ENCODE measurements at places on chromosomes 5 and 9.

DNA sequence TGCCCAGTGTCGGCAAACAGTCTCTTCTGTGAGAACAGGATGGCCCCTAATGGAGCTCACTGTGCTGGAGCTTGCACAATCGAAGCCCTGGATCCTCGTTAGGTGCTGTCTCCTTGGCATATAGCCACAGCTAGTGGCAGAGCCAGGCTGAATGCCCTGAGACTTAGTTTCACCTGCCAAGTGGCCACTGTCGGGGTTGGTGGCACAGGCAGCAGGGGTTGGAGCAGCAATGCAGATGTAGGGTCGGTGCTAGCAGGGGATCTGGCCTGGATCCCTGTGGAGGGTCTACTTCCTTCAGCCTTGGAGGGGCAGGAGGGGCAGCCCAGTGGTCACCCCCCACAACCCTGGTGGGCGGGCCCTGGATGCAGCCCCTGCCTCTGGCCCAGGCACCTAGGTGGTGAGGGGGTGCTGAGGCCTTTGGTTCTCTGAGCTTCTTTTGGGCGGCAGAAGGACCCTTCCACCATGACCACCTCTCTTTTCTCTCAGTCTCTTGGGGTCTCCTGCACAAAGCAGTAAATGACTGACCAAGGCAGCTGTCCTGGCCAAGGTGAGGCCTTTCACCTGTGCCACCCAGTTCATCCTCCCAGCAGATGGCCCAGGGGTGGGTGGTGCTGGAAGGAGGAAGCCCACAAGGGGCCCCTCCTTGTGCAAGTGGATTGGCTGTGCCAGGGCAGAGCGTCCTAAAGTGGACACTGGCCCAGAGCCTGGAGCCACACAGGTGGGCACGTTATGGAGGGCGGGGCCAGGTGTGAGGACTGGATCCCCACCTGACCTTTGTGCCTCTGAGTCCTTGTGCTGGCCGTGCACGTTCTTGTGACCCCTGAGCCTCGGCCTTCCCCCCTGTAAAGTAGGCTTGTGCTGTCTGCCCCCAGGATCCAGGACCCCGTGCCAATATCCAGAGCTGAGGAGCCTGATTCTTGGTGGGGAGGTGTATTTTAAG, 44.8 kb downstream of the PHF2 start:
- DNase-seq, result no peak

DNA sequence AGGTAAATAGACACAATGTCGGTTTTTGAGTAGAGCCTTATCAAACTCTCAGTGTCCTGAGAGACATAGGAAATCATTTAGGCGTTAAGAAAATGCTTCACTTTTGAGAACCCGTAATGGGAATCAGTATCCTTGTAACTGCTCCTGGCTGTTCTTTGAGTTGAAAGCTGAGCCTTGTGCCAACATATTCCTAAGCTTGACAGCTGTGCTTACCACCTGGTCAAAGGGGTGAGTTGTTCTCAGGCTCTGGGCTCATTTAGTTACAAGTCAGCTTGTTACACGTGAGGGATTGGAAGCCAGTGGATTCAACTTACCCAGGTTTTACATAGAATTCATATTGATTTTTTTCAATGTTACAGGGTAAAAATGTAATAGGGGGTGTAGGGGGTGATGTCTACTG, 145.9 kb downstream of the GABRB2 start:
- DNase-seq, result no peak

- DNase-seq, result no peak
Observed at GRCh38 chr9:72643651-72644050, 122.2 kb downstream of the TMC1 start.

DNA sequence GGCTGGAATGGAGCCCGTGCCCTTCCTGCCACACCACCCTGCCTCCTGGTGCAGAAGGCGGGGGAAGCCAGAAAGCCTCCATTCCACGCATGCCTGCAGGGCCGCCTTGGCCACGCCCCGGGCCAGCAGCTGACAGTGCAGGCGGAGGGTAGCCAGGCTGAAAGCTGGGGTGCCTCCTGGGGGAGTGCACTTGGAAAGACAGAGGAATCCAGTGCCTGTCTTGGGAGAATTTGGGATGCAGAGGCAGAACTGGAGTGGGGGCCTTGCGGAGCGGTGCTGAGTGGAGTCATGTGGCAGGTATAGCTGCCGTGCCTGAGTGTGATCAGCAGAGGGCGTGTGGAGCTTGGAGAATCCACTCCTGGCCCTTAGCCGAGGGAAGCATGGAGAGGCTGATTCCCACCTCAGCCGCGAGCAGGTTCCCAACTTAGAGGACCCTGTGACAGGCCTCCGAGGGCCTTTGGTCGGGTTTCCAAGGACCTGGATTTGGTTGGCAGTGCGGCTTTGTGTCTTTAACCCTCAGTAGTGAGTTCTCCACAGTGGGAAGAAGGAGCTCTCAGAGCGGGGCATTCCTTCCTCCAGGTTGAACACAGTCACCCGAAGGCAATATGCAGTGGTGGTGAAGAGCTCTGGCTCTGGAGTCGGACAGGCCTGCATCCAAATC, 9.1 kb upstream of the URM1 start:
- peak; percentile 46 for DNase-seq

DNA sequence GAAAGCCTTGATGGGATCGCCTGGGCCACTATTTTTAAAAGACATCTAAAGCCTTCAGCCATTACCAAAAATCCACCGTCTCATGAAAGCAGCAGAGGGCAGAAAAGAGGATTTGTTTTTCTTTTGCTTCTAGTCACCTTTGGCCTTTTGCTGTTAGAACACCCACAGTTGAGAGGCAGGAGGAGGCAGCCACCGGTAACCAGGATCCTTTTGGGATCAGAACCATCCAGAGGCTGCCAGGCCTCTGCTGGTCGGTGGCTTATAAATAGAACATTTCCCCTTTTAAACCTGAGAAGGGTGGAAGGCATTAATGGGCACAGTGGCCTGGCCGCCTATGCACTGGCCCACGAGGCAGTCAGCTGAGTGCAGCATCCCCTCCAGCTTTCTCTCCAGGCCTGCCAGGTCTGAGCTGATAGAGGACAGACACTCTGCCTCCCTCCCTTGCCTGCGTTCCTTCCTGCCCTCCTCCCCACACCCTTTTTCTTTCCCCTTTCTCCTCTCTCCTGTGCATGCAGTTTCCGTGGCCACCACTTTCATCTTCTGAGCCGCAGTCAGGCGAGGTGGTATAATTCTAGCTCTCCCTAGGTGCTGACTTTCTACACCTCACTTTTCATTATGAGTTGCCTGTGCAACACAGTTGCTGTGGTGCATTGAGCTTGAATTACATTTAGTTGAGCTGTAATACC, 253.4 kb downstream of the ARHGAP26 start:
- DNase-seq, result no peak

DNA sequence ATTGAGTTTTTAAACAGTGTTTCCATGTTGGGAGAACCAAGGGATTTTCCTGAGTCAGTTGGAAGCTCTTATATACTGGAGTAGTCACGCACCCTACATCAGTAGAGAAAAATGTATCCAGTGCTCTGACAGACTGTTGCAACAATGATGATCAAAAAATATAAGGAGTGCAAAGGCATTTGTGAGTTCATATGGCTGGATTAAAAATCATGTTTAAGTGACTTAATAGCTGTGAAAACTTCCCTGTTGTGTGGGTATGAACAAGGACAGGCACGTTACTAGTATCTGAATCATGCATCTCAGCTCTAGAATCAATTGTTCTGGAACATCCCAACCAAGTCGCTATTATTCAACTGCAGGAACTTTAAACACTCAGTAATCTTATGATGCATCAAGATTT, 229.7 kb downstream of the ROR2 start:
- DNase-seq, result no peak

GRCh38 chr5:170449232-170449631, 54.6 kb upstream of the KCNIP1 start:
- DNase-seq, result no peak

- DNase-seq, result no peak
Observed at GRCh38 chr5:141867139-141867538, 11.1 kb downstream of the PCDH1 start.

- no peak for DNase-seq
Observed at GRCh38 chr9:4306066-4306776, 6.4 kb upstream of the GLIS3 start.

DNA sequence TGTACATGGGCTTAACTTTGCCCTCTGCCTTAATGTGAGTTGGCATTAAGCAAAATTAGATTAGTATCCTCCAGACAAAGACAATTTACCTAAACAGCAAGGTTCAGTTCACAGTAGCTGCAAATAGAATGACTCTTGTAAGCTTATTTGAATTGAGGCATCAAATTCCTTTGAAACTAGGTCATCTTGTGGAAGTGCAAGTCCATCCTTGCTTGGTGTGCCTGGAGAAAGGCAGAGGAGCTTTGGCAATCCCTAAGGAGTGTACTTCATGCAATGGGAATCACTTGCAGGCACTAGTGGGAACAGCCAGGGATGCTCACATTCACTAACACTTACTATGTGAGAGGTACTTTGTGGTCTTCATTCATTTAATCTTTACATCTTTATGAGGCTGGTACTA, 118.3 kb downstream of the DRD1 start:
- no peak for DNase-seq

GRCh38 chr5:10319202-10319851, 11.6 kb upstream of the CMBL start:
- DNase-seq, result no peak

GRCh38 chr9:109033941-109034700, 20.8 kb upstream of the CTNNAL1 start:
- DNase-seq, result no peak

DNA sequence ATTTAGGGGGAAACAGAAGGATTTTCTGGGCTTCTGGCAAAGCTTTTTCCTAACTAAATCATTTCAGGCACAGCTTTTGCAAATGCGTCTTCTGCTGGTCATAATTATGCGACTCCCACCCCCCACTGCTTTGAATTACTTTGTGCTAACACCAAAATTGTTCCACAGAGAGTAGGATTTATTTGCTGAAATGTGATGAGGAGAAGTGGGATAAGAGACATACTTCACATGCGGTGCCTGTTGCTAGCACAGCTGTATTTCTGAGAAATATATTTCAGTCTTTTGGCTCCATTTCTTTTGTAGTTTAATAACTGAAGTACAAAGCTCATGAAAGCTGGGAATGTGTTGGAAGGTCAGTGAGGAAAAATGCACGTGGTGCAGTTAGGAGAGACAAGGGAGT, 83.2 kb upstream of the TAS2R1 start:
- DNase-seq, result no peak

DNA sequence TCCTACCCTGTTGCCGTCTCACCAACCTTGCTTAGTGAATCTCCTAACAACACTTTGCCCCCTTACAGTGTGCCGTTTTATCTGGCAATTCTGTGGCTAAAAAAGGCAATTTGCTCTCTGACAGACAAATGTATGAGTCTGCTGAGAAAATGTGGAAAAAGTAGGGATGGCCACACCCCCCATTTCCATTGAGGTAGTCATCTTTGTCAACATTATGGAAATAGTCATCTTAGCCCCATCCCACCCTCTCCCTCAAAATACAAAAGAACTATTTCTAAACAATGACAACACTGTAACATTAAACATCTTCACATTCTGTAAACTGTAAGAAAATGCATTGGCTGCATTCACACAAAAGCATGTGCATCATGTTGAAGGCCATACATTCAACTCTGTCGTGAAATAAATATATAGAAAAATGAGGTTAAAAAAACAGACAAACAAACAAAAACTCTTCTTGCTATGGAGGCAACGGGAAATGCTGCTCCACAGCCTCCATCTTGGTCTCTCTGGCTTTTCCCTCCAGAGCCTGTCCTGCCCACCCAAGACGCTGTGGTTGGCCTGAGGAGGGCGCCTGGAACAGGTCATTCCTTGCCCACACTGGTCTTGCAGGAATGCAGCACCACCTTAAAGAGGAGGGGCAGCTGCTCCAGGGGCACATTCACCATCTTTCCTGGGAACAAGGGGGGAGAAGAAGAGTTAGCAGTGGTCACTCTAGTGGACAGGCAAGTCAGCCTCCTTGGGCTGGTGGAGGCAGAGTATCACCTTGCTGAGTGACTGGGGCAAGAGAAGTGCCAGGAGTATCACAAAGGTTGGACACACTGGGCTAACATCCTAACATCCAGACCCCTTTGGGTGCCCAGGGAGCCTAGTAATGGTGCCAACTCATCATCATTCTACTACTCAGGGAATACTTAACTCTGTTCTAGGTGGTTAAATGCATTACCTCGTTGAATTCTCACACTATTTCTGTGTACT, 15.2 kb upstream of the NR5A1 start:
- no peak for DNase-seq

- no peak for DNase-seq
Observed at GRCh38 chr9:90464978-90465377, 177.6 kb downstream of the DIRAS2 start.

DNA sequence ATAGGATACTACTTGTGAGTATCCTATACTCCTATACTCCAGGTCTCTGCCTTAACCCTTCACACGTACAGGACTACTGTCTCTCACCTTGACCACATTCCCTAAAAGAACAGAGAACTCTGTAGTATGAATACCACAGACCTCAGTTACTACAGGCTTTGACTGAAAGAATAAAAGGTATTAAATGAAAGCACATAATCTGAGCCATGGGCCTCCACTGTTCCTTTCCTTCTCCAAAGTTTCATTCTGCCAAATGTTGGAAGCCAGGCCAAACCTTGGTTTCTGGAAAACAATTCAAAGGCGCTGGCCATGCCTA, 191.5 kb downstream of the TSSK1B start:
- no peak for DNase-seq

GRCh38 chr5:140466981-140467742, 65.5 kb downstream of the ANKHD1 start:
- no peak for DNase-seq

- no peak for DNase-seq
Observed at GRCh38 chr9:129436751-129437625, 183.9 kb downstream of the C9orf50 start.

- no peak for DNase-seq
Observed at GRCh38 chr9:17938035-17938655, 359.3 kb downstream of the SH3GL2 start.
